ENCODE measurements at places on chromosomes 5 and 9. TPM values are rescaled to one million over a fixed set of nuclear protein-coding genes. Genes with fewer than 3 reads are reported as not detected.

- DNase-seq: no peak
Observed at GRCh38 chr5:157596487-157596886, 20.9 kb upstream of the ADAM19 start.

DNA sequence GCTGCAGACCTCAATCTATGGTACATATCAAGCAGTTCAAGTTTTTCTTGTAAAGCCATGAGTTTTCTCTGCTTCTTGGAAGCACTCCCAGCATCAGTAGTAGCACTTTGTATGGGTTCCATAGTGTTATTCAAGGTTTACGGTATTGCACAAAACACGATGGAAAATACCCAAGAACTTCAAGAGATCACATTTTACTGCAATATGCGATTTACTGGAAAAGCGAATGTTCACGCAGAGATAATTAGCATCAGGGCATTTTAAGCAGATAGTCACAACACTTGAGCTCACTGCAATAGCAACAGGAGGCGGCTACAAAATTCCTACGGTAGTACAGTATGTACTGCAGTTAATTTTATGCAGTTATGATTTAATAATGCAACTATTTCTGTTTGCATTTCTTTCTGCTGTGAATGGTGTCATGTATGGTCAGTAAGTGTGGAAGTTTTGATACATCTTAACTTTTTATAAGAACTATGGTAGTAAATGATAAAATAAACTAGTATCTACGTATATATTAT, 200.8 kb downstream of the SMARCA2 start:
- DNase-seq: no peak

FOXD4L3 gene
- not detected for total RNA-seq

ZNF483 gene
- 0.59 TPM for total RNA-seq

NIM1K gene
- total RNA-seq: 0.07 TPM

Data from M059J (cell line).